Endothelial cell (in vitro differentiated cells): ENCODE measurements at places on chromosomes 6 and 20.

GRCh38 chr6:13278991-13279390 lies 49.3 kb downstream of the TBC1D7 start:
- H3K27me3 ChIP-seq = peaks cover 7% of the 10 kb centered on the region
- H3K4me1 ChIP-seq = no peaks in the 10 kb centered on the region
- no peak overlapping the region for H3K27ac ChIP-seq
- no peak overlapping the region for H3K4me3 ChIP-seq

GRCh38 chr6:22471132-22471690 lies 98.2 kb upstream of the HDGFL1 start:
- no peak for DNase-seq
- H3K27ac ChIP-seq = no peak overlapping the region
- H3K4me1 ChIP-seq = peaks cover 19% of the 10 kb centered on the region
- H3K27me3 ChIP-seq = peaks cover 1% of the 10 kb centered on the region

DNA sequence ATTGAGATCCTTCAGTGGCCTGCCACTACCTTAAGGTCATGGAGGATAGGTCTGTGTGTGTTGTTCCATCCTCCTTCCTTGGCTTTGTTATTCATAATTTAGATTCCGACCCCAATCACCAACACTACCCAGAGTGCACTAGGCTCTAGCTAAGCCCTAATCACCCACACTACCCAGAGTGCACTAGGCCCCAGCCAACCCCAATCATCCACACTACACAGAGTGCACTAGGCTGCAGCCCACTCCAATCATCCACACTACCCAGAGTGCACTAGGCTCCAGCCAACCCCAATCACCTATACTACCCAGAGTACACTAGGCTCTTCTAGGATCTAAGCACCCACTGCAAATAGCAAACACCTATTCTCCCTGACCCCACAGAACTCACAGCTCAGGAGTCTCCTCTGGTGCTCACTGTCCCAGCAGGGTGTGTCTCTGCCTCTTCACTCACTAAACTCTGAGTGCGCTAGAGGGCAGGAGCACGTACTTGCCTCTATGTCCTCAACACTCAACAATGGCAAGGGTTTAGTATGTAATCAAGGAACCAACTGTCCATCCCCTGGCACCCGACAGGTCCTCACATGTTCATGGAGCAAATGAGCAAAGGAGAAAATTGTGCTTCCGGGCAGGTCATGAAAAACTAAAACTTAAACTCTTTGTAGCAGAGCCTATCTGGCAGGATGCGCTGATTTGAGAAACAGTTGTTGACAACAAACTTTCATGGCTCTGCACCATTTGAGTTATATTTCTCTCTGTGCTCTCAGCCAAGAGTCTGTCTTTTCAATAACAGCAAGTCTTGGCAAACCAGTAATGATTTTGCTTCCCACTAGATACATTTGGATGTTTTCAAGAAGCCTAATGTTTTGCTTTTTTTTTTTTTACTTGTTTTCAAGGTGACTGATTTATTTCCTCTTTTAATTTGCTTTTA lies 54.3 kb downstream of the SLC22A23 start:
- no peak overlapping the region for H3K27ac ChIP-seq
- no peak for DNase-seq
- H3K36me3 ChIP-seq = peaks cover 12% of the 10 kb centered on the region
- peaks cover 33% of the 10 kb centered on the region for H3K4me1 ChIP-seq
- no peak overlapping the region for H3K4me3 ChIP-seq

- H3K4me1 ChIP-seq = no peaks in the 10 kb centered on the region
- DNase-seq = no peak
- H3K27ac ChIP-seq = no peak overlapping the region
- H3K4me3 ChIP-seq = no peak overlapping the region
- H3K36me3 ChIP-seq = no peaks in the 10 kb centered on the region
These were observed 597.9 kb downstream of the RNF144B start for GRCh38 chr6:18985061-18985460.

GRCh38 chr6:42226645-42227143 lies 9.0 kb upstream of the MRPS10 start:
- H3K36me3 ChIP-seq = peaks cover 10% of the 10 kb centered on the region
- peaks cover 13% of the 10 kb centered on the region for H3K4me1 ChIP-seq
- no peak for DNase-seq
- H3K27ac ChIP-seq = no peak overlapping the region

- no peak for DNase-seq
- H3K36me3 ChIP-seq = no peaks in the 10 kb centered on the region
- H3K4me1 ChIP-seq = peaks cover 8% of the 10 kb centered on the region
- no peak overlapping the region for H3K27ac ChIP-seq
These were observed 95.1 kb upstream of the IYD start for GRCh38 chr6:150273457-150274309.

GRCh38 chr6:2578767-2579166 lies 172.0 kb downstream of the MYLK4 start:
- no peak overlapping the region for H3K4me3 ChIP-seq
- DNase-seq = no peak
- H3K27me3 ChIP-seq = peaks cover 7% of the 10 kb centered on the region

DNA sequence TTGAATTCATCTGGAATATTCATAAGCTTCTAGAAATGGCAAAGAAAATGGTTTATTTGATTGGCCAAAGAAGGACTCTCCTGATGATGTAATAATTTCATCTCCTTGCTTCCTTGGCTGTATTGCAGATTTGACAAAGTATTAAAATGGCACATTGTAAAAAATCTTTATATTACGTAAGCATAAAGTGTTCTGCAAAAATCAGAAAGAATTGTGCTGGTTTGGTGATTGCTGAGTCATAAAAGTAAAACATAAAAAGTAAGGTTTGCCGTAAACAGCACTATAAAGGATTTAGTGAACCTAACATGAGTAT lies 255.9 kb upstream of the RREB1 start:
- peaks cover 14% of the 10 kb centered on the region for H3K4me1 ChIP-seq
- peaks cover 4% of the 10 kb centered on the region for H3K27me3 ChIP-seq
- DNase-seq = no peak
- no peak overlapping the region for H3K27ac ChIP-seq

GRCh38 chr6:106039897-106040592 lies 46.1 kb upstream of the PRDM1 start:
- H3K36me3 ChIP-seq = no peaks in the 10 kb centered on the region
- H3K27ac ChIP-seq = no peak overlapping the region
- no peaks in the 10 kb centered on the region for H3K4me1 ChIP-seq

- H3K4me1 ChIP-seq = no peaks in the 10 kb centered on the region
- no peak for DNase-seq
- no peak overlapping the region for H3K27ac ChIP-seq
- H3K27me3 ChIP-seq = peaks cover 2% of the 10 kb centered on the region
These were observed 144.2 kb downstream of the ARHGAP18 start for GRCh38 chr6:129565811-129566210.

- peaks cover 2% of the 10 kb centered on the region for H3K4me1 ChIP-seq
- H3K27me3 ChIP-seq = peaks cover 13% of the 10 kb centered on the region
- peak within 1 kb of the TSS; percentile 71 for H3K4me3 ChIP-seq
- peak; percentile 79 for DNase-seq
- no peak within 1 kb of the TSS for H3K27ac ChIP-seq
These were observed at the start of gene HRH3 for GRCh38 chr20:62219992-62220665. HRH3 (minus strand) TSS chr20:62220278; CDS start chr20:62219970, 308 bp downstream.

GRCh38 chr20:11271319-11271718 lies 597.5 kb upstream of the JAG1 start:
- H3K4me1 ChIP-seq = peaks cover 7% of the 10 kb centered on the region
- DNase-seq = peak; percentile 40
- H3K36me3 ChIP-seq = no peaks in the 10 kb centered on the region
- H3K27ac ChIP-seq = no peak overlapping the region

DNA sequence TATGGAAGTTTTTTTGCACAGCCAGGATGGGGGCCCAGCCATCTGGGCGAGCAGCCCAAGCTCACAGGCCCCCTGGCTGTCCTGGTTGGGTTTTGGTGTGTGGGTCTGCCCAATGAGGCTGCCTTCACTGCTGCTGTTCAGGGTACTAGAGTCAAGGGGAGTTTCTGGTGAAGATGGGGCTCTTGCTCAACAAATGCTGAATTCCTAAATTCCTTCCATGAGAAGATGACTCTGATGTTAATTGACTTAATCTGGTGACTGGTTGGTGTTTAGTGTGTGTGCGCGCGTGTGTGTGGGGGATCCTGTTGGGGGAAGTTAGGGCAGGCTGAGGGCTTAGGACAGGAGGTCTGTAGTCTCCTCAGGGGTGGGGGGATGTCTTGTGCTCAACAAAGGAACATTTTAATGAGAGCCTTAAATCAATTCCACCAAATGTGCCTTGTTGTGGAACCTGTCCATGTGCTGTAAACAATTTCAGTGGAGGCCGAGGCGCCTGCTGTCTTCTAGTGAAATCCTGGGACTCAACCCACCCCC lies 1.9 kb downstream of the PTK7 start:
- H3K4me1 ChIP-seq = peaks cover 35% of the 10 kb centered on the region
- H3K27me3 ChIP-seq = peaks cover 11% of the 10 kb centered on the region
- H3K4me3 ChIP-seq = peak overlapping the region; percentile 80
- H3K36me3 ChIP-seq = peaks cover 16% of the 10 kb centered on the region
- no peak for DNase-seq
- H3K27ac ChIP-seq = peak overlapping the region; percentile 43

DNA sequence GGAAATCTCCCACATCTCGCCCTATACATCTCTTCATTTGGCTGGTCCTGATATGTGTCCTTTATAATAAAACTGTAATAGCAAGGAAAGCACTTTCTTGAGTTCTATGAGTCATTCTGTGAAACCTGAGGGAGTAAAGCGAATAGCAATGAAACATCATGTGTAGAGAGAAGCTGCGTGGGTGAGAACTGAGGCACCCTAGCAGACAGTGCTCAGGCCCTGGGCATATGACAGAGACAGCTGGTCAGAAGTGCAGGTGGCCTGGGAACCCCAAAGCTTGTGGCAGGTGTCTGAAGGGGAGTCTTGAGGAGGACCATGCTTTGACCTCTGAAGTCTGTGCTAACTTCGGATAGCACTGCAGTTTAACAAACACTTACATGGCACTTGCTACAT lies 1.3 kb upstream of the BLOC1S5 start:
- H3K36me3 ChIP-seq = no peaks in the 10 kb centered on the region
- H3K4me1 ChIP-seq = peaks cover 8% of the 10 kb centered on the region
- H3K27me3 ChIP-seq = no peaks in the 10 kb centered on the region

GRCh38 chr20:58719971-58720371 lies 27.4 kb downstream of the NPEPL1 start:
- peaks cover 3% of the 10 kb centered on the region for H3K4me1 ChIP-seq
- H3K27me3 ChIP-seq = peaks cover 13% of the 10 kb centered on the region
- H3K4me3 ChIP-seq = no peak overlapping the region
- no peak overlapping the region for H3K27ac ChIP-seq
- no peaks in the 10 kb centered on the region for H3K36me3 ChIP-seq

GRCh38 chr20:57448764-57449354 lies 57.7 kb downstream of the RBM38 start:
- peak overlapping the region; percentile 3 for H3K27ac ChIP-seq
- peaks cover 7% of the 10 kb centered on the region for H3K4me1 ChIP-seq
- H3K4me3 ChIP-seq = no peak overlapping the region
- DNase-seq = no peak

DNA sequence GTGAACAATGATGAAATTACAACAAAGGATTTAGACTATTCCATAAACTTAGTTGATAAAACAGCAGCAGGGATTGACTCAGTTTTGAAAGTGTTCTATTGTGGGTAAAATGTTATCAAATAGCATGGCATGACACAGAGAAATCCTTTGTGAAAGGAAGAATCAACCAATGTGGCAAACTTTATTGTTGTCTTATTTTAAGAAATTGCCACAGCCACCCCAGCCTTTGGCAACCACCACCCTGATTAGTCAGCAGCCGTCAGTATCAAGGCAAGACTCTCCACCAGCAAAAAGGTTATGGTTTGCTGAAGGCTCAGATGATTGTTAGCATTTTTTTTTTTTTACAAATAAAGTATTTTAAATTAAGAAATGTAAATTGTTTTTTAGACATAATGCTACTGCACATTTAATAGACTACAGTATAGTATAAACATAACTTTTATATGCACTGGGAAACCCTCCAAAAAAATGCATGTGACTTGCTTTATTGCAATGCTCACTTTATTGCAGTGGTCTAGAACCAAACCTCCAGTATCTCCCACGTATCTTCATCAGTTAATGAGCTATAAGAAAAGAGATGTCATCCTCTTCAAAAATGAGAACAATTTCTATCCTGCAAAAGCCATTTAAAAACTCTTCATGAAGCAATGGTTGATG lies 162.7 kb downstream of the SOBP start:
- no peak for DNase-seq
- peaks cover 1% of the 10 kb centered on the region for H3K27me3 ChIP-seq
- H3K4me3 ChIP-seq = no peak overlapping the region
- H3K4me1 ChIP-seq = peaks cover 9% of the 10 kb centered on the region
- H3K36me3 ChIP-seq = no peaks in the 10 kb centered on the region

- no peak for DNase-seq
- no peaks in the 10 kb centered on the region for H3K36me3 ChIP-seq
- H3K4me3 ChIP-seq = no peak overlapping the region
- H3K27ac ChIP-seq = no peak overlapping the region
- peaks cover 2% of the 10 kb centered on the region for H3K27me3 ChIP-seq
These were observed 84.5 kb downstream of the PLCB1 start for GRCh38 chr20:8216375-8217200.

- no peak overlapping the region for H3K4me3 ChIP-seq
- no peaks in the 10 kb centered on the region for H3K36me3 ChIP-seq
- H3K27me3 ChIP-seq = peaks cover 4% of the 10 kb centered on the region
- H3K4me1 ChIP-seq = peaks cover 6% of the 10 kb centered on the region
These were observed 101.1 kb downstream of the TOX2 start for GRCh38 chr20:44015733-44016103.

DNA sequence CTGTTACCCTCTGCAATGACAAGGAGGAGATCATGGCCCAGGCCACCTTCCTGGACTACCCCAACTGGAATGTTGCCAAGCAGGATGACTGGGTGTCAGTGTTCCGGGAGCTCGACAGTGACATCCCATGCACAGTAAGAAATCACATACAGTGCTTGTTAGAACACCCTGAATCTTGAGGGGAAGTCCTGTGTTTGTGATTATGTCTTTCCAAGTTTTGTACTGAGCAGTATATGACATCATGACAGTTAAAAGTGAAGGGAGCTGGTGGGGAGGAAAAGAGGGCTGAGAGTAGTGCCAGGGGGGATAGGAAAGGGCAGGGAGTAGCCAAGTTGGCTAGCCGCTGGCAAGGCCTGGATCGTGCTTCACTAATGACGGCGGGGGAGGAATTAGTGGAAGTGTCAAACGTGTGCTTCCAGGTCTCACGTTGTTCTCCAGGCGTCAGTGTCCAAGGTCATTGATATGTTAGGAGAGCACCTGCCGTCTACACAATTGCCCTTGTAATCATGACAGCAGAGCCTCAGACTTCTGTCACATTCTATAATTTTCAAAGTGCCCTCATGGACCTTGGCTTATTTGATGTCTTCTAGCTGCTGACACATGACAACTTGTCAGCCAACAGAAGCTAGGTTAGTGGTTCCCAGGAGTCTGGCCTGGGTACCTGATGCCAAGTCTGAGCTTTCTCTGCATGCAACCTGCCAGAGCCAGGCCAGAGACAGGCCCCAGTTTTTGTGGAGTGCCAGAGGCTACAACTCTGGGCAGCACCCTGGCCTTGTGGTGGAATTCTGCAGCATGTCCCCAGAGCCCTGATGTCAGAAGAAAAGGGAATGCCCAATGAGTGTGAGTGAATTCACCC lies 18.8 kb downstream of the CFAP61 start:
- no peak overlapping the region for H3K27ac ChIP-seq
- H3K36me3 ChIP-seq = no peaks in the 10 kb centered on the region
- DNase-seq = no peak
- no peaks in the 10 kb centered on the region for H3K4me1 ChIP-seq
- no peaks in the 10 kb centered on the region for H3K27me3 ChIP-seq
- no peak overlapping the region for H3K4me3 ChIP-seq
